ENCODE measurements at places on chromosomes 13 and 19. TPM values are rescaled to one million over a fixed set of nuclear protein-coding genes. Genes with fewer than 3 reads are reported as not detected.

DNA sequence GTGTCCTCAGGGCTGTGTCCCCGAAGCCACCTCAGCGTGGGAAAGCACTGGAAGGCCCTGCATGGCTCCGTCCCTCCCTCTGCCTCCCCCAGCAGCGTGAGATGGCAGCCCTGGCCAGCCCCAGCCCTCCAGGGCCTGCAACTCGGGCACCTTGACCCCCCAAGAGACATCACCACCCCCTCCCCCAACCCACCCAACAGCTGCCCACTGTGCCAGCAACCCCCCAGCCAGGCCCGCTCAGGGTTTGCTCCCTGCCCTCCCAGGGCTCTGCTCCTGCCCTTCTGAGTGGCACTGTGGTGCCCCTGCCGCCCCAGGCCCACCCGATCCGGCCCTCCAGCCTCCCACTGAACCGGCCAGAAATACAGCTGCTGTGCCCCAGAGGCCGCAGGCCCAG lies 1.5 kb upstream of the ASPDH start:
- no peak for DNase-seq

DNA sequence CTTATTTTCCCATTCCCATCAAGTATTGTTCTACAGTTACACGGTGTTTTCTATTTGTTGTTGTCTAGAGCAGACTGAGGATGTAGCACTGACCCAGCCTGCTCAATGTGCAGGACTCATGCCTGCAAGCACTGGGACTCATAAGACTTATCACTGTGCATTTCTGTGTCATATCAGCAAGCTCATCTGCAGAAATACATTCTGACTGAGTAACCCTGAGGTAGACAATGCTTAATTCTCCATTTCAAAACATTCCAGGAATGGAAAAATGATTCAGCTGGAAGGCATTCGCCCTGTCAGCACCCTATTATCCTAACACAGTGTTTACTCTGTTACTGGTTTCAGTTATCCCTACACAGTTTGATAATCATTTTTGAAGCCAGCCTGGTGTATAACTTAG lies 2506.4 kb downstream of the PCDH9 start:
- peak; percentile 25 for DNase-seq

- DNase-seq = no peak
These were observed 263.2 kb upstream of the SPRY2 start for GRCh38 chr13:80604098-80604497.

- no peak for DNase-seq
These were observed 17.1 kb downstream of the NWD1 start for GRCh38 chr19:16736709-16737108.

The NCR1 gene
- not detected for total RNA-seq

The FFAR3 gene
- not detected for total RNA-seq

- peak; percentile 100 for DNase-seq
These were observed at the start of gene MPV17L2 for GRCh38 chr19:18192673-18193387. Gene MPV17L2, plus strand, starts transcription at chr19:18193218. Its CDS starts 64 bp downstream, at chr19:18193282.

The MRI1 gene
- total RNA-seq = 44.1 TPM

Measured in fibroblast of villous mesenchyme (primary cell).